Hepatic stellate cell (primary cell): ENCODE measurements at places on chromosomes 16 and 17.

DNA sequence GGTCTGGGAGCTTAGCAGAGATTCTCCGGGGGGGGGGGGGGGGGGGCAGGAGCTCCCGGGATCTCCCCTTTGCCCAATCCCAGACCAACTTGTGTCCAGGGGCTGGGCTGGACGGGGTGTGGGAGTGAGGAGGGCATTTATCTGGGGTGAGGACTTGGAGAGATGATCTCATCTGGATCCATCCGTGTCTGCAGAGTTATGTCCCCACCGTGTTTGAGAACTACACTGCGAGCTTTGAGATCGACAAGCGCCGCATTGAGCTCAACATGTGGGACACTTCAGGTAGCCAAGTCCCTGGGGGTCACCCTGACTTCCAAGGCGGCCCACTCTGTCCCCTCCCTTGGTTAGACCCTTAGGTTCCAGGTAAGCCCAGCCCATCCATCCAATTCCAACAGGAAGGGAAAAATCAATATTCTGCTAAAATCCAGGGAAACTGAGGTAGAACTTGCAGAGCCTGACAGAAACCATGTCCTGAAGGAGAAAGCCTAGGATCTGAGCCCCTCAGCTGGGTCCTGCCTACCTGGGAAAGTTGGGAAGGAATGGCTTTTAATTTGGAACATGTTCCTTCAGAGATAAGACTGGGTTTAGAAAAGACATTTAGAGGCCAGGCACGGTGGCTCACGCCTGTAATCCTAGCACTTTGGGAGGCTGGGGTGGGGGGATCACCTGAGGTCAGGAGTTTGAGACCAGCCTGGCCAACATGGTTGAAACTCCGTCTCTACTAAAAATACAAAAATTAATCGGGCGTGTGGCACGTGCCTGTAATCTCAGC lies 921 bp downstream of the RND2 start:
- DNase-seq, result no peak

DNA sequence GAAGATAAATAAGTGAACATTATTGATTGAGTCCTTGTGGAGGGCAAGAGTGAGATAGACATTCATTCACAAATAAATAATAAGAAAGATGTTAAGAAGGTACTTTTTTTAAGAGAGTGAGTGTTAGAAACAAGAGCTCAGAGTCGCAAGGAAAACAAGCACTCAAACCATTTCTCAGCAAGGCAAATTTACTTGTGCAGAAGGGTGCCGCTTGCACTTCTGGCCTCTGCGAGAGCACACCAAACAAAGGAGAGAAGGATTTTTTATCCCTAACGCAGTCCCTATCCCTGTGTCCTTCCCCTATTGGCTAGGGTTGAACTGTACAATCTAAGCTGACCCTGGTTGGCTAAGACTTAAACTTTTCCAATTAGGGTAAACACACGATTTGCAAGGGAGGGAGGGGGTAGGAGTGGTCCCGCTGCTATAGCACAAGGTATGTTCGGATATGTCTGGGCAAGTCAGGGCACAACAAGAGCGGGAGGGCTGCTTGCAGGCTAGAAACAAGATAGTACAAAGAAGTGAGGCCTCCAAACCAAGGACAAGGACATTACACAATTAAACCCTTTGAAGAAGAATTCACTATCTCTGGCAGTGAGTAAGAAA lies 156.2 kb downstream of the PPM1E start:
- DNase-seq, result no peak

DNA sequence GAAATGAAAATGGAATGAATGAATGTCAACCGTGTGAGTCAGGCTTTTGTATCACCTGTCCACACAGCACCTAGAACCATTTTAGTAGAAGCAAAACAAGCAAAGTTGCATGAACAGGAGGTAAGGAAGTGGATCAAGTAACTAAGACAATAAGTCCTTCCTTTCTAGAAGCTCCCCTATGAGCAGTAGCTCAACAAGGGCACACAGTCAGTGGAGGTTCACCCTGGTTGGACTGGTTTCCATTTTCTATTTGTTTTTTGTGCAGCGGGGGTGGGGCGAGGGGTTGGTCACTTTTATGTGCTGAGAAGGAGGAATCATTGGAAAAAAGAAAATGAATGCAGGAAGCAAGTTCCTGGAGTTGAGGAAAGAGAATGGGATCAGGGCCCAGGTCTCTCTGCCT lies 4.0 kb upstream of the HSBP1 start:
- no peak for DNase-seq

- DNase-seq, result peak; percentile 5
Observed at GRCh38 chr17:66115246-66115645, 76.7 kb downstream of the CEP112 start.
